ENCODE measurements at places on chromosomes 7 and 10.

DNA sequence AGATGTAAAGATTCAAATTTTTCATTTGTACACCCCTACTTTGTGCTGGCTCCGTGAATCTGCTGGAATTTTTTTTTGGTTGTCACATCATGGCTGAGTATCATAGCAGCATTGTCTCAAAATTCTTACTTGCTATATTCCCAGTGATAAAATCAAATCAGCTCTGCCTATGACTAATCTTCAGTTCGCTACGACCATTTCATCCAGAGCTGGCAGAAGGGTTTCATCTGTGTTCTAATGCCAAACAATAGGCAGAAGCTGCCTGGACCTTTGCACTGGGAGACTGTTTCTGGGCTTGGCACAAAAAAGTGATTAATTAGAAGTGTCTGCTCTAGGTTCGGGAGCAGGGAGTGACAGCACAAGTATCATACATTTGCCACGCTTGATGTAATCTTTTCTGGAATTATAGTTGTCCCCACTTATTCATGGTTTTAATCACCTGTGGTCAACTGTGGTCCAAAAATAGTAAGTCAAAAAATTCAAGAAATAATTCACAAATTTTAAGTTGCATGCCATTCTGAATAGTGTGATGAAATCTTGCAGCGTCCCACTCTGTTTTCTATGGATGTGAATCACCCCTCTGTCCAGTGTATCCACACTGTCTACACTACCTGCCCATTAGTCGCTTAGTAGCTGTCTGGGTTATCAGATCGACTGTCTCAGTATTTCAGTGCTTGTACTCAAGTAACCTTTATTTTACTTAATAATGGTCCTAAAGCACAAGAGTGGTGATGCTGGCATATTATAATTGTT lies 120.5 kb upstream of the IMMP2L start:
- no peak for DNase-seq

DNA sequence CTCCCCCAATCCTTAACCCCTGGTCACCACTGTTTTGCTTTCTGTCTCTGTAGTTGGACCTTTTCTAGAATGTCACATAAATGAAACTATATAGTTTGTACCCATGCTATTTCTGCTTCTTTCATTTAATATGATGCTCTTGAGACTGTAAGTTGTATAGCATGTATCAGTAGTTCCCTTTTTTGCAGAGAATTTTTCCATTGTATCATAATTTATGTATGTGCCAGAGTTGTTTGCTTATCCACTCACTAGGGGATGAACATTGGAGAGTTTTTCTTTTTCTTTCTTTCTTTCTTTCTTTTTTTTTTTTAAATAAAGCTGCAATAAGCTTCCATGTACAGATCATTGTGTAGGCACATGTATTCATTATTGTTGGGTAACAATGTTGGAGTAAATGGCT lies 544.8 kb downstream of the CNTNAP2 start:
- DNase-seq: no peak

GRCh38 chr7:30313348-30313747 lies 29.0 kb downstream of the ZNRF2 start:
- DNase-seq: no peak

- DNase-seq: peak; percentile 80
Observed at GRCh38 chr10:97333601-97334369, 744 bp downstream of the FRAT2 start.

- no peak for DNase-seq
Observed at GRCh38 chr7:26860361-26860760, 4.0 kb downstream of the SKAP2 start.

GRCh38 chr7:128738570-128739047 lies 550 bp upstream of the CALU start:
- DNase-seq: no peak

DNA sequence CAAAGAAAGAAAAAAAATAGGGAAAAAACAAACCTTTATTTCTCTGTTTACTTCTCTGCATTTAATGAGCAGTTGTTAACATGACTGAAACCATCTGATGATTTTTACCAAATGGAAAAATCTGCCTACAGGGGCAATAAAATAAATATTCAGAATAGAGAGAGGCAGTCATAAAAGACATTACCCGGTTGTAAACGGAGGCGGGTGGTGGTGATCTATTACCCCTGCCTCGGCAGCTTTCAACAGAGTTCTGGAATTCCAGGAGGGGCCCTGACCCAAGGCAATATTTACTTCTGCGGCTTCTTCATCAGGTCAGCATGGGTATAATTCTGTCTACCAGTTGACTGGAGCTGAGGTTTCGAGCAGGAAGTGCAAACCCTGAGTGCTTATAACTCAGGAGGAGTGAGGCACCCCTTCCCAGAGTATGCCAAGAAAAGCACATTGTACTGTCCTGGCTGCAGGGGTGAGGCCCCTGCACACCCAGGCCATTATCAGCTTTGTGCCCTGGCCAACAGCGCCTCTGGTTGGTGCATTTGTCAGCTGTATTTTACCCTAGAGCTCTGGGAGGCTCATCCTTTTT lies 8.2 kb upstream of the CXCL12 start:
- DNase-seq: no peak

- DNase-seq: no peak
Observed at GRCh38 chr10:14060320-14061070, 270.2 kb downstream of the FRMD4A start.

- DNase-seq: no peak
Observed at GRCh38 chr7:77940647-77941046, 142.1 kb downstream of the PHTF2 start.

GRCh38 chr10:99768556-99768955 lies 13.9 kb upstream of the ABCC2 start:
- no peak for DNase-seq

DNA sequence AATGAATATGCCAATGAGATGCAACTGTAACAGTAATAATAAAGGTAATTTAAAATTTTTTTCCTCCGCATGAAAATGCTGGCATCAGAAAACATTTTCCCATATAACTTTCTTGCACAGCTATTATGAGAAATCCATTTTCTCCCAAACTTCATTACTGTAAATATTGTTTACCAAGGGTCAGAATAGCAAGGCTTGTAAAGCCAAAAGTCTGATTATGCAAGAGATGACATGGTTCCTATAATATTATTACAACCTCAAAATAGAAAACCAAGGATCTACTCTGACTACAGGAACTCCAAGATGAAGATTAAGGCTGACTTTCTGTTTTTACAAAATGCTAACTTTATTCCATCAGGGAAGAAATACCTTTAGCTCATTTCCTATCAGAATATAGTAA lies 162.7 kb upstream of the CDK1 start:
- DNase-seq: no peak

- DNase-seq: no peak
Observed at GRCh38 chr10:120422457-120422856, 34.6 kb upstream of the PLPP4 start.

DNA sequence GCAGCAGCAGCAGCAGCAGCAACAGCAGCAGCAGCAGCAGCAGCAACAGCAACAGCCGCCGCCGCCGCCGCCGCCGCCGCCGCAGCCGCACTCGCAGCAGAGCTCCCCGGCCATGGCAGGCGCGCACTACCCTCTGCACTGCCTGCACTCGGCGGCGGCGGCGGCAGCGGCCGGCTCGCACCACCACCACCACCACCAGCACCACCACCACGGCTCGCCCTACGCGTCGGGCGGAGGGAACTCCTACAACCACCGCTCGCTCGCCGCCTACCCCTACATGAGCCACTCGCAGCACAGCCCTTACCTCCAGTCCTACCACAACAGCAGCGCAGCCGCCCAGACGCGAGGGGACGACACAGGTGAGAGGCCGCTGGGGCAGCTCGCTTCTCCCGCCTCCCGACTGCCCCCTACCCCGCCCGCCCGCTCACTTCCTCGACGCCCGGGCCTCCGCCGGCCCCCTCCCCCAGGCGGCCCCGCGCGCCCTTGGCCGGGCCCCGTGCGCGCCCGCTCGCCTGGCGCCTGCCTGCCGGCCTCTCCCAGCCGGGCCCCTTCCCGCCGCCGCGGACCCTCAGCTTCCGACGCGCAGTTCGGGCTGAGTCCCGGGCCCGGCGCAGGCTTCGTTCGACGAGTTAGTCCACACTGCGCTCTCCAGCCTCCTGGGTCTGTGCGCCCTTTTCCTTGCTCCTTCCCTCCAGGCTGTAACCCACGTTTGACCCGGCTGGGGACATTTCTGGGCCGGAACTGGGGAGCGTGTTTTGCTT lies 882 bp downstream of the DLX6 start:
- DNase-seq: no peak

DNA sequence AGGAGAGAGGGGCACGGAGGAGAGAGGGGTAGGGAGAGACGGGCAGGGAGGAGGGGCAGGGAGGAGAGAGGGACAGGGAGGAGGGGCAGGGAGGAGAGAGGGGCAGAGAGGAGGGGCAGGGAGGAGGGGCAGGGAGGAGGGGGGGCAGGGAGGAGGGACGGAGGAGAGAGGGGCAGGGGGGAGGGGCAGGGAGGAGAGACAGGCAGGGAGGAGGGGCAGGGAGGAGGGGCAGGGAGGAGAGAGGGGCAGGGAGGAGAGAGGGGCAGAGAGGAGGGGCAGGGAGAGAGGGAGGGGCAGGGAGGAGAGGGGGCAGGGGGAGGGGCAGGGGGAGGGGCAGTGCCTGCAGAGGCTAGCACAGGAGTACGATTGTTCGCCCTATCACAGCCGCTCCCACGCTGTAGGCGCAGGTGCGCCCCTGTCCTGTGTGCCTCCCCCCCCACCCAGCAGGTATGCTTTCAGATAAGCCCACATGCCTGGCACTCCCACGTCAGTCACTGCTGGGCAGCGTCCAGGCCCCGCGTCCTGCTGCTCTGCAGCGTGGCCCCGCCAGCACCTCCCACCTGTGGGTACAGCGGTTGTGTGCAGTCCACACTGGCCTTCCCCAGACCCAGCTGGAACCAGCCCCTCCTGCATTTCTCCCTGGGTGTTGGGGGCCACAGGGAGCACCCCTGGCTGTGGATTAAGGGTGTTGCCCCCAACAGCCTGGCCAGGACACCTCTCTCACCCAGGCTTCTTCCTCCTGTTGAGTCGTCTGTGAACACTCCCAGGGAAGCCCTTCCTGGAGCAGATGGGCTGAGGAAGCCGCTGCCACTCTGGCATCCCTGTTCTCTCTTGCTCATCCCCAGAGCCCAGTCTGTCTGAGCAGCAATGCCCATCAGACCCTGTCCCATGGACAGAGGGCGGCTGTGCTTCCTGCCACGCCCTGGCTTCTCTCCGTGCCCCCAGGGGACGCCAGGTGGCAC lies 10.8 kb downstream of the NKX6-2 start:
- DNase-seq: no peak

- no peak for DNase-seq
Observed at GRCh38 chr7:93055543-93056107, 62.2 kb downstream of the SAMD9 start.

GRCh38 chr10:90587081-90587491 lies 270.8 kb downstream of the HTR7 start:
- DNase-seq: no peak

DNA sequence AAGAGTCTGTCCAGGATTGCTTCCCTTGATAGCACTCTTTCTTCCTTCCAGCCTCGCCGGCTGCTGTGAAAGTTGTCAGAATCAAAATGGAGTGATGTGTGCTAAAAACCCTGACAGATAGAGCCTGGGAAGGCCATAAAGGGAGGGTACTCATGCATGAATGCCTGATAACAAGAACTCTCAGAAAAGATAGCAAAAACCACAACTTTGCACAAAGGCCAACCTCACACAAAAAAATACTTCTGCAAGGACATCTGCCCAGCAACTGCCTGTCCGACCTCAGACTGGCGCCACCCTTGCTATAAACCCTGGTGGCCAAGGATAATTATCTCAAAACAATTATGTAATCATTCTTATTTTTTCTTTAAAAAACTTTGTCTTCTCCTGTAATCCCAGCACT lies 133.2 kb upstream of the SVIL start:
- no peak for DNase-seq

DNA sequence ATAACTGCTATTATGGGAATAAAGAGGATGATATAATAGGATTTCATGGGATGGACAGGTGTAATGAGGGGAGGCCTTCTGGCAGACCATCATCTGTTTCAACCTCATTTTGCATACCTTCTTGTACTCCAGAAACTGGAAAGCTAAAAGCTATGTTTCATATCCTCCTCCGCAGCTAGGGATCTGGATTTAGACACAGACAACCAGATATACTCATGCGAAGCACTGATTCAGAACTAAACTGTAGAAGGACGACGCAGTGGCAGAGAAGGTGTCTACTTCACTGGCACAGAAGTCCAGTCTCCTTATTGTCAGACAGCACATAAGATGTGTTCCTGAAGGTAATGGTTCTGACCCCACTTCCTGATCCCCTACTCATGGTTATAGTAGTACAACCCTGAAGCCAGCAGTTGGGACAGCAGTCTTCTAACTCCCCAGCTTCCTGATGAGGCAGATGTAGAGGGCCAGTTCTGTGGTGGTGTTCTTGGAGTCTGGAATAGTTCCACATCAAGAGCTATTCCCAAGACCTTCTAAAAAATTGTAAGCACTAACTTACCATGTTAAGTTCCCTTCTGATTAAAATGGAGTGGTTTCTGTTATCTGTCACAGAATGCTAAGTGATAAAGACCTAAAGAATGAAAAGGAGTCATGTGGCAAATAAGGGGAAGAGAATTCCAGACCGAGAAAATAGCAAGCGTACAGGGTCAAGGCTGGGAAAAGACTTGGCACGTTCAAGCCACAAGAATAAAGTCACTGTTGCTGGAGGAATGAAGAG lies 550.3 kb downstream of the GRM8 start:
- DNase-seq: no peak

- DNase-seq: peak; percentile 28
Observed at GRCh38 chr10:130246113-130246512, 109.9 kb downstream of the GLRX3 start.

DNA sequence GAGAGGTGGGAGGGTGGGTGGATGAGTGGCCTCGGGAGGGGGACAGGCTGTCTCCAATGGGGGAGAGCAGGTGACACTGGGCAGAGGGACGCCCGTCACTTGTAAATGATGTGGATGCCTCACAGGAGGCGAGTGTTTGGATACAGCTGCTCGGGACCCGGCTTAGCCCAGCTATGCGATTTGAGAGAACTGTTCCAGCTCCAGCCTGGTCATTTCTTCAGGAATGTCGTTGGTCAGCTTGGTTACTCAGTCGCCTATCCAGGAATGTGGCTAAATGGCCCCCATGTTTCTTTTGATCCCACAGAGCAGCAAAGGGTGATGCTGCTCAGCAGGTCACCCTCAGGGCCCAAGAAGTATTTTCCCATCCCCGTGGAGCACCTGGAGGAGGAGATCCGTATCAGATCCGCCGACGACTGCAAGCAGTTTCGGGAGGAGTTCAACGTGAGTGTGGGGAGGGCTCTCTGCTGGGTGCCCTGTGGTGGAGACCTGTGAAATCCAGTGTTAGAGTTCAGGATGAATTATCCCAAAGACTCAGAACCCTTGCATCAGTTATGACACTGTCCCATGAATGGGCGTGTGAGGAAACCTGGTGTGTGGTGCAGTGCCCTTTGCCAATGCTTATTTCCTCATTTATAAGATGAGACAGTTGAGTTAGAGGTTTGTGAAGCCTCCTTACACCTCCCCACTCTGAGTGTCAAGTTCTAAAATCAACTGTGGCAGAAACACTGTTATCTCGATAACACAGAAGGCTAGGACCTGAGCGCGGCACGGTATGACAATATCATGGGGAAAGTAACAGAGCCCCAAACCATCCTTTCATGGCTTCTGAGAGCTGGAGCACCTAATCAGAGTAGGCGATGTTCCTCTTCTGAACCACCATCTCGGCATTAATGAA lies 76.8 kb downstream of the MKI67 start:
- no peak for DNase-seq

GRCh38 chr10:61898435-61898778 lies 3.1 kb upstream of the ARID5B start:
- DNase-seq: no peak

Measured in ascending aorta (tissue), 2 donors.